ENCODE measurements at places on chromosomes 7 and 10.

DNA sequence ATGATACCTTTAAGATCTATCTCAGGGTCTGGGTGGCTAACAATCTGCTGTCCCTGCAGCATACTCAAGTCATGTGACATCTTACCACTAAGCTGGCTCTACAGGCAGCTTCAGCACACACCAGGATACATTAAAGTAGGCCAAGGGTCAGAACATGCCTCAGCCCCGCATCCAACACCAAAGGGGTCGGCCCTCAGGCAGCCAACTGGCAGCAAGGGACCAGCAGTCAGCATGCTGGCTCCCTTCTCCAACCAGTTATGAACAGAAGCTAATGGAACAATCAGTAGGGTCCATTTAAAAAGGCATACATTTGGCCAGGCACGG is 37.1 kb downstream of the FAM53B start:
- no peak for DNase-seq

GRCh38 chr7:17507717-17508116 is 209.3 kb downstream of the AHR start:
- no peak for DNase-seq

DNA sequence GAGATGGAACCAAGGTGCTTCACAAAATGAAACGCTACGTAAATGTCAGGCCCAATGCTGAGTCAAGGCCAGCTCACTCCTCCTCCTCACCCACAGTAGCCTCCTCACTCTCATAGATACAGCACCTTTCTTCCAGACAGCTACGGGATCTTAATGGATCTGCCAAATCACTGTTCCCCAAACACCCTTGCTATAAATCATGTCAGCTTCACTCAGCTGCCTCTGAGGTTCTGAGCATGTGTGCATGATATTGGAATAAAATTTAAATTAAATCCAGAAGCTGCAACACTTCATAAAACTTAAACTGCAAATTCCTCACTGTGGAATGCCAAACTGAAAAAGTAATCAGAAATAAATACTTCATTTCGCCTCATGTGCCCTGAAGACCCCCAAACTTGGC is 14.7 kb upstream of the CPXM2 start:
- DNase-seq: no peak

DNA sequence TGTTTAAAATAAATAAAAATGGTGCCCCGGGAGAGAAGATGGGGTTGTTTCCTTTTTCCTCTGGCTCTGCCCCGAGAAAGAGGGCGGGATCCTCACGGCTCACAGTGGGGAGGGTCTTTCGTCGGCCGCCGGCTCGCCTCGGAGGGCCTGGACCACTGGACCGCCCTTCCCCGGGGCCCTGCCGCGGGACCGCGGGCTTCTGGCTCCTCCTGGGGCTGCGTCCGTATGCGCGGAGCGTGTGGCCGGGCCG is 3.5 kb upstream of the IGF2BP3 start:
- DNase-seq: no peak

DNA sequence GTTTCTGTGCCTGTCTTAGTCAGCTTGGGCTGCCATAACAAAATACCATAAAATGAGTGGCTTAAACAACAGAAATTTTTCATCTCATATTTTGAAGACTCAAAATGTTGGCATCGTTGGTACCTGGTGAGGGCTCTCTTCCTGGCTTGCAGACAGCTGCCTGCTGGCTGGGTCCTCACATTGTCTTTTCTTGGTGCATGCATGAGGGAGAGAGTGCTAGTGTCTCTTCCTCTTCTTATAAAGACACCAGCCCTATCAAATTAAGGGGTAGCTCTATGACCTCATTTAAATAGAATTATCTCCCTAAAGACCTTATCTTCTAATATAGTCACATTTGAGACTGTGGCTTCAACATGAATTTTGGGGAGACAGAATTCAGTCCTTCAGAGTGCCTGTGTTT is 39.9 kb downstream of the ST8SIA6 start:
- no peak for DNase-seq

DNA sequence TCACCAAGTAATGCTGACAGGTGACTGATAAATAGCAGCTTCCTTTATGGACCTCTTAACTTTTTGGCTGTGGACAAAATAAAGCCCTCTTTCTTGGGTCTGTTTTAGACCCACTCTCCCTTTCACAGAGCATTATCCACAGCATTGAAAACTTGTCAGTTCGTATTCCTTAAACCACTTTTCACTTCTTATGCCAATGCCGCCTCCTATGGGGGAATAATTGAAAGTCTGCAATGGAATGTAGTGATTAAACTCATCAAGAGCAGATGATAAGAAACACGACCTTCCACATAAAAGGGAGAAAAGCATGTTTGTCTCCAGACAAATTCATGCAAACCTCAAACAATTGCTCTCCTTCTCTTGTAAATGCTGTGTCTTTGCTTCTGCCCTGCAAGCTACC is 153.4 kb downstream of the SORCS1 start:
- DNase-seq: no peak

Data from stimulated activated CD4-positive, alpha-beta T cell treated with anti-CD3 and anti-CD28 coated beads, TNF-alpha, amount 100 ng/mL, for 48 hours (primary cell).